ENCODE measurements at places on chromosomes 1 and 21. TPM values are rescaled to one million over a fixed set of nuclear protein-coding genes. Genes with fewer than 3 reads are reported as not detected.

PLEKHA6 gene
- not detected for total RNA-seq

PSMG1 gene
- 44.8 TPM for total RNA-seq

SH2D1B gene
- not detected for total RNA-seq

IGSF8 gene
- total RNA-seq, result 39.5 TPM

LCE1C gene
- not detected for total RNA-seq

GBP6 gene
- 0.29 TPM for total RNA-seq

RGS4 gene
- not detected for total RNA-seq
